ENCODE measurements at places on chromosomes 2 and 18.

DNA sequence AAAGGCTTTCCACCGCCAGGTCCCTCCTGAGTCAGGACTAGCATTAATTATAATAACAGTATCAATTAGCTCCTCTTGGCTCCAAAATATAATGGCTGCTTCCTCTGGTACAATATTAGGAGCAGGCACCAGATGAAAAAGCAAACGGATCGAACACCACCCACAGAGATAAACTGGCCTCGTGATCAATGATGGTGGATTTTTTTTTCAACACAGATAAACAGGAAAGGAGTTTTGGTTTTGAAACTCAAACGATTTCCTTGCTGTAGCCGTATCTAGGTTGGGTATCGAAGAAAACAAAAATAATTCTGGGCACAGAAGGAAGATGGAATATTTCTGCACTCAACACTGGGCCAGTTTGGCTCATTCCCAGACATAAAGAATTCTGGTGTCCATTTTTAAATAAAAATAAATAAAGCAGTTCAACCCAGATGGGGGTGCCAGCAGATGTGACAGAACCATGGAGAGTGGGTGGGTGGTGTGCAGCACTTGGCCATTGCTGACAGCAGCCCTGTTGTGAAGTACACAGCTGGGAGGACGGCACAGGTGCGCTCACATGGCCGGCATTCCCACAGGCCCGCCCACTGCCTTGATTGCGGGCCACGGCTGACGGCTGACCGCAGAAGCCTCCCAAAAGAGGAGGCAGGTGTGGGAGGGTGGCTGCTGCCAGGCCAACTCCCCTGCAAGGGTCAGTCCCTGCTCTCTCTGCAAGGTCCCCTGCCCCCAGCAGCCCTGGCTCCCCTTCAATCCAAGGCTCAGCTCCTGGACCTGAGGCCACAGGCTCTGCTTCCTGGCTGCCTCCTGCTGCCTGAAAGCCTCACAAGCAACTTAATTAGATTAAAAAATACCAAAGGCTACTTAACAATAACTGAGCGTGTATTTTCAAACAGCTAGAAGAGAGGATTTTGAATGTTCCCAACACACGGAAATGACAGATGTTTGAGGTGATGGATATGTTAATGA lies 351.9 kb upstream of the ID2 start:
- no peak for DNase-seq

- no peak for DNase-seq
Observed at GRCh38 chr18:12851716-12852115, 32.3 kb downstream of the PTPN2 start.

- no peak for DNase-seq
Observed at GRCh38 chr2:32732120-32732519, 104.3 kb downstream of the TTC27 start.

- no peak for DNase-seq
Observed at GRCh38 chr2:85713836-85714235, 19.7 kb downstream of the GNLY start.

- peak; percentile 10 for DNase-seq
Observed at GRCh38 chr2:50529600-50530218, 502.2 kb downstream of the NRXN1 start.

GRCh38 chr2:45862843-45863242 lies 211.4 kb downstream of the PRKCE start:
- DNase-seq = no peak

DNA sequence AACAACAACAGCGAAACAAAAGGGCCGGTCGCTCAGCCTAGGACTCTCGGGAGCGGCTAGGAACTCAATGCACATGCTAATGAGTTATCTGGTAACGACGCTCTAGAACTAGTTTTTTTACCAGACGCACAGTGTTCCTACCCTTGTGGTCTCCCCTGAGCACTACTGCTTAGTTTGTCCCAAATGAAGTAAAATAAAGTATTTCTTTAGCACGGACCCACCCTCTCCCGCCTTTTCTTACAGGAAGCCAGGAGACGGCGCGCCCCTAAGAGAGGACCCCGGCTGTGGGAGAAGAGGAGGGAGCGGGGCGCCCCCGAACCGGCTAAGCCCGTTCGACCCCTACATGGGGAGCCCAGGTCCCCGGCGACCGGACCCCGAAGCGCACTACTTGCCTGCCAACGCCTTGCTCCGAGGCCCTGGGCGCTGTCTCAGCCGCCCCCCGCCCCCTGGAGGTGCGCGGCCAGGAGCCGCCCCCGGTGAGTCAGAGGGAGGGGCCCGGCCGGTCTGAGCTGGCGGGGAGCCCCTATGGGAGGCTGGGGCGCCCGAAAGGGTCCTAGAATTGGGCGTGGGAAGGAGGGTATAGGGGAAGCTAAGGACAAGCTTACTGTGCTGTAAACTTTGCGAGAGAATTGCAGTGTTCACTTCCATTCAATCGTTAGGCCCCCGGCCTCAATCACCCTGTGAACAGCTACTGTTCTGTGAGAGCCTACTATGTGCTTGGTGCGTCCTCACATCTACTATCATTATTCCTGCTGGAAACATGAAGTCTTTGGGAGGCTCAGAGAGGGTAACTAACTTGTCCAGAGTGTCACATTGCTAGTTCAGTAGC lies 3.6 kb upstream of the CAPG start:
- DNase-seq = no peak
